ENCODE measurements at places on chromosomes 11 and 22.

DNA sequence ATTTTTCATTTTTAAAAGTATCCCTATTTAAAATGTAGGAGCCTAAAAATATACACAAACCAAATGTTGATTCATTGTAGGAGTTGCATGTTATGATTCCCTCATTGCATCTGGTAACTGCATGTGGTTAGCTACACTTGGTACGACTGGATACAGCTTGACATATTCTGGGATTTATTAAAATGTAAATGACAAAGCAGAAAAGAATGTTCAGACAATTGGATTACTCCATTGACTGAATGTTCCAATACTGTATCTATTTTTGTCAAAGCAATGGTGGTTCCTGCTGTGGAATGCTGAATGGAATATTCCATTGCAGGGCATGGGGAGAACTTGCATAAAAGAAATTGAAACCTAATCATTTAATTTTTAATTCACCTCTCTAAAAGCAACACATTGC, 30.8 kb downstream of the BLID start:
- DNase-seq, result peak; percentile 89

DNA sequence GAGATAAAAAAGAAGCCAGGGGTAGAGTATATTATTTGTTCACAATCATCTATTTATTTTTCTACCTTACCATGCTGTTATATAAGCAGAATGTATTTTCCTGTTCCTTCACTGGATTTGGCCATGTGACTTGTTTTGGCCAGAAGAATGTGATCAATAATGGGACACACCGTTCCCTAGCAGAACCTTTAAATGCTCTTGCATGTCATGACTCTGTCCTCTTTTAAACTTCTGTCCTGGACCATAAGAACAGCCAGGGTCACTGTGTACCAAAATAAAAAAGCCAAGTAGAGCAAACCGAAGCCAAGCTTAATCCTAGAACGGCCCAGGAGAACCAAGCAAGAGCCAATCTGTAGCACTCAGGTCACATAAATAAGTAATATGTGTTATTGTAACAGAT, 1682.4 kb downstream of the LRRC4C start:
- DNase-seq, result no peak

- DNase-seq, result peak; percentile 23
These were observed 173.2 kb upstream of the SORL1-AS1 start for GRCh38 chr11:121625777-121626506.

DNA sequence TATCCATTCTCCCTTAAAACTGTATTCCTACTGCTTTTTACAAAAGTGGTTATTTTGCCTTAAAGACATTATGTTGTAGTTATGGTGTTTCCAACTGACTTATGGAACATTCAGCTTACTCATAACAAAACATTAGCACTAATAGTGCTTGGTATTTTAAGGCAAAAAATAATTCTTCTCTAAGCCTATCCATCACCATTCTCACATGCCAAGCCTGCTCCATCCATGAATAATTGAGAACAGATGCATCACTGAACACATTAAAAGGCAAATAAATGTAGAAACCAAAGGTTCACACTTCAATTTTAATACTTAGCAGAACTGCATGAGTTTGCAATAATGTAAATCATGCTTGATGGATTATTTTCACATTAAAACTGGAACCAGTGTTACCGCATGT, 42.3 kb upstream of the DDI1 start:
- peak; percentile 7 for DNase-seq

- no peak for DNase-seq
These were observed 190.7 kb upstream of the NCAM1 start for GRCh38 chr11:112770487-112770886.

DNA sequence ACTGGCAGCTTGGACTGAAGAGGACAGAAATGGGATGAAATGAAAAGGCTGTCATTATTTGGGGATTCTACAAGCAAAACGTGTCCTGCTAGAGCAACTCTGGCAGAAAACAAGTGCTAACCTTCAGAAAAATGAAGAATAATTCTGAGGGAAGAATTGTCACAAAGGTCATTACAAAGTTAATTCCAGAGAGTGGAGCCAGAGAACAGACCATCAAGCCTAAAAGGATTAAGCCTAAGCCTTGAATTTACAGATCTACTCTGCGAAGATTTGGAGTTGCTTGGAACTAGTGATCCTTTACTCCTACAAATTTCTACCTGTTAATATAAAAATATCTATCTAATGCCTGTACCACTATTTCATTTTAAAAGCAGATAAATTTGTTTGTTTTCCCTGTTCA, 1077.3 kb upstream of the CNTN5 start:
- no peak for DNase-seq

- no peak for DNase-seq
These were observed 13.8 kb upstream of the AMOTL1 start for GRCh38 chr11:94754335-94754734.

GRCh38 chr22:50162391-50162956, 8.1 kb upstream of the PANX2 start:
- DNase-seq, result no peak

- peak; percentile 19 for DNase-seq
These were observed 5.0 kb upstream of the ANO1 start for GRCh38 chr11:70072861-70073755.

Measured in GM23248 (cell line).